ENCODE measurements at places on chromosomes 1 and 21.
A peak's percentile ranks its signal among the peaks of the same experiment; 100 is the strongest.

GRCh38 chr1:55225228-55225627 lies 10.1 kb upstream of the USP24 start:
- no peak for DNase-seq

DNA sequence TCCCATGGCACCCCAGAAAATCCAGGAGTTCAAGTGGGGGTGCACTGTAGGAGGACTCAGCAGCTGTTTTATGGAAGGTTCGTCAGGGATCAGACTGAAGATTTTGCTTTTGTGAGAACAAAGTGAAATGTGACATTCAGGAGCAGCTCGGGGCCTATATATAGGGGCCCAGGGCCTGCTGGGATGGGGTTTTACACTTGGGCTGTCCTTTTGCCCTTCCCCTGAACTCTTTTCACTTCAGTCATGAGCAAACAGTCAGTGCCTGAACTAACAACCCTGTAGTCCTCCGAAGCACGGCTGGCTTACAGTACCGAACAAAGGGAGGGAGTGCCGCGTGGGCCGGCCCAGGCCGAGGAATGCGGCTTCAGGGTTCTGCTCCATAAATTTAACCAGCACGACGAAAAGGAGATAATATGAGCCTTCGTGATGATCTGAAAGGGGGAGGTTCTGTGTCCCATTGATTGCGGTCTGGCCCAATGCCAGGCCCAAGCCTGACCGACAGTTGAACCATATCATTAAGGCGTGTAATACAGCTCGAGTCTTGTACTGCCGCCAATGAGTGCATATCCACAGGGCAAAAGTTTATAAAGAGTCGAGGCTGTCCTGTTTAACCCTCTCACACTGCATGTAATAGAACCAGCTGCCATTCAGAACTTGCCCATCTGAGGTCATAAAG lies 139.9 kb downstream of the DHRS3 start:
- peak; percentile 87 for DNase-seq

DNA sequence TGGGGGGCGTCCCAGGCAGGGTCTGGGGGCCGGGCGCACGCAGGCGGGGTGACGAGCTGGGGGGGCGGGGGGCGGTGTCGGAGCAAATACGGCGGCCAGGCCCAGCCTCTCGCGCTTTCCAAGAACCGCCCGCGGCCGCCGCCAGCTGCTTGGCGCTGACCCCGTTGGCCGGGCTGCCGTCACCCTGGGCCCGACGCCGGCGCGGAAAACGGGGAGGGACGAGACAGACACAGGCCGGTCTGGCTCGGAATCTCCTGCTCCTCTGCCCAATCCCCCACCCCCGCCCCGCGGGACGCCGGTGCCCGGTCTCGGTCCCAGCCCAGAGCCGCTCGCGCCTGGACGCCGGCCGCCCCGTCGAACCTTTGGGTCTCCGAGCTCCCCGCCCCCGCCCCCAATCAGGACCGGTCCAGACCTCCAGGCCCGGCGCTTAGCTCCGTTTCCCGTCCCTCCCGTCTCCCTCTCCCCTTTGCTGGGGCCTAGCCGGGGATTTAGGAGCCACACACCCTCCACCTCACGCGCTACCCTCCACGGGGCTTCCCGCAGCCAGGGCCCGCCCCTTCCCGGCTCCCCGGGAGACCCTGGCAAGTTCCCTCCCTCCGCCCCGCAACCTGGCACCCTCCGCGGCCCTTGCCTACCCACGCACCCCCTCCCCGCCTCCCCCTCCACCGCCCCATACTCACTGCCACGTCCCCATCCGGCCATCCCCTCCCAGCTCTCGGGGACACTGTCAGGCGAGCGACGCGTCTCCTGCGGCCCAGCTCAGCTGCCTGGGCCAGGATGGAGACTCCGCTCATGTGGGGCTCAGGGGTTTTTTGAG lies 800 bp upstream of the MMP23B start:
- DNase-seq, result no peak

DNA sequence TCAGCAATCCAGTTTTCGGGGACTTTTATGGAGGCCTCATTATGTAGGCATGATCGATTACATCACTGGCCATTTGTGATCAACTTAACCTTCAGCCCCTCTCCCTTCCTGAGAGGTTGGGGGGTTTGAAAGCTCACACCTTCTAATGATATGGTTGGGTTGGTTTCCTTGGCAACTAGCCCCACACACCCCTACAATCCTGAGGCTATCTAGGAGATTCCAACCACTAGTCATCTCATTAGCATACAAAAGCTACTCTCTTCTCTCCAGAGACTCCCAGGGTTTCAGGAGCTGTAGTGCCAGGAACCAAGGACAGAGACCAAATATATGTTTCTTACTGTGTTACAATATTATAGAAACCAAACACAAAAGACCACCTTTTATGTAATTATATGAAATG lies 35.2 kb upstream of the ZNF326 start:
- no peak for DNase-seq

GRCh38 chr1:230120921-230121381 lies 53.9 kb downstream of the GALNT2 start:
- DNase-seq, result peak; percentile 40

DNA sequence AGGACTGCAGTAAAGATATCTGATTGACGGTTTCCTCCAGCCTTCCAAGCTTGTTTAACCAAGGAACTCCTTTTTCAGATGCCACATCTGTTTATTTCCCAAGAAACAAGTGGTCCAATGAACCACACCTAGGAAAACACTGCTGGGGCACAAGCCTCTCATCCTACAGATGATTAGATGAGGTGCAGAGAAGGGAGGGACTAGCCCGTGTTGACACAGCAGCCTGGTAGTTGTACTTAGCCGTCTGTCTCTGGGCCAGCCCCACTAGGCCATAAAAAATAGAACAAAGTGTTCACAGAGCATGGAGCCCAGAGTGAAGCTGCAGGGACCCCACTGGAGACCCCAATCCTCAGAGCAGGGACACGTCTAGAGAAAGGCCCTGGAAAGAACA lies 32.1 kb downstream of the LRP8 start:
- DNase-seq, result no peak

Data from A673 (cell line).